ENCODE measurements at places on chromosomes 3 and 15.

GRCh38 chr15:56817321-56818080 lies 84.2 kb upstream of the ZNF280D start:
- no peak for DNase-seq

- no peak for DNase-seq
Measured at GRCh38 chr3:194102436-194102835, 33.5 kb upstream of the HES1 start.

- DNase-seq: no peak
Measured at GRCh38 chr3:186594591-186595113, 18.2 kb upstream of the AHSG start.

DNA sequence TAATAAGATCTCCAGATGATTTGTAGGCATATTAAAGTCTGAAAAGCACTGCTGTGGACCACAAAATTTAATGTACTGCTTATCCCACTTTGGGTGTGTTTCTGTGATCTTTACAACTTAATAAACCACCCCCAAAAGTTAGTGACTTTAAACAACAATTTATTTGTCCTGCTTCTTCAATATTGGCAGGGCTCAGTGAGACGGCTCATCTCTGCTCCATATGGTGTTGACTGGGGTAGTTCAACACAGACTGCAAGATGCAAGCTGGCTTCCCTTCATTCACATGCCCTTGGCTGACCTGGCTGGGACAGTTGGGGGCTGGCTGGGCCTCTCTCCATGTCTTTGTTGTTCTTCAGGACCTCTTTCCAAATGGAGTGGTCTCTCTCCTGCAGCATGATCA lies 337.8 kb downstream of the FHIT start:
- DNase-seq: no peak

GRCh38 chr3:8486434-8486833 lies 15.2 kb upstream of the LMCD1 start:
- no peak for DNase-seq

DNA sequence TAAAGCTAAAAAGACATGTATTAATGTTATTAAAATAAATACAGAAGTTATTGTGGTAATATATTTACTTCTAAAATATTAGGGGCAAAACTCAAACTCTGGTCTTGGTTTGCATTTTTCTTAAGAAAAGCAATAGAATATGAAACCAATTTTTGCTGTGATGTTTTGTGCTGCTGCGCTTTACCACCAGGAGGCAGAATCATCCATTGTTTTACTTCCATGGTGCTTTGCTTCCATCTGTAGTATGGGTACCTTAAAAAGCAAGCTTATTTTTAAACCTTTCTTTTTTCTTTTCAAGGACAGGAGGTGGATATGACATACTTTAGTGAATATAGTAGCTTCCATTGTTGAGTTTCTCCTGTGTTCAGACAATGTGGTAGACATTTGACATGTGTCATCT lies 46.6 kb upstream of the MRPL3 start:
- no peak for DNase-seq
